HT-29 (cell line): ENCODE measurements at places on chromosomes 6 and 20. TPM values are rescaled to one million over a fixed set of nuclear protein-coding genes. Genes with fewer than 3 reads are reported as not detected.

The TNF gene
- total RNA-seq: 0.08 TPM in 1 of 2 replicates, not detected in the other

The RAB32 gene
- total RNA-seq: 5.7 and 5.8 TPM in 2 replicates

The BPIFB4 gene
- not detected in 2 replicates for total RNA-seq

The KCNS1 gene
- total RNA-seq: not detected in 2 replicates

- peak; percentile 91 for DNase-seq
Observed at GRCh38 chr6:75208298-75209183, 2.7 kb upstream of the COL12A1 start.

- no peak for DNase-seq
Observed at GRCh38 chr20:11248687-11249638, 575.2 kb upstream of the JAG1 start.

- DNase-seq: no peak
Observed at GRCh38 chr6:97524811-97525210, 241.8 kb upstream of the MMS22L start.

GRCh38 chr6:118856301-118856700 lies 37.7 kb upstream of the ASF1A start:
- no peak for DNase-seq

DNA sequence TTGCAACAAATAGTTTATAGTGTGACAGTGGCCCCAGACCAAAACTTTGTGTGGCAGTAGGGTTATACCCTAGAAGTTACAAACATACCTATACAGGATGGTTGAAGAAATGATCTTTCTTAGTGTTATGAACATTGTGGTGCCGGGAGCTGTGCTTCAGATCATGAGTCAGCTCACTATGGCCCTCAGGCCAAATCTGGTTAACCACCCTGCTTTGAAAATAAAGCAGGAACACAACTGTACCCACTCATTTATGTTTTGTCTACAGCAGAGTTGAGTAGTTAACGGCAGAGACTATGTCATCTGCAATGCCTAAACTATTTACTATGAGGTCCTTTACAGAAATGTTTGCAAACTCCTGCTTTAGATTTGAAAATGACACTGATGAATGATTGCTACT lies 24.3 kb downstream of the AKAP7 start:
- DNase-seq: no peak

GRCh38 chr20:45945678-45946148 lies 11.2 kb downstream of the PCIF1 start:
- peak; percentile 37 for DNase-seq

GRCh38 chr6:89215391-89215790 lies 1.8 kb downstream of the GABRR1 start:
- no peak for DNase-seq

- no peak for DNase-seq
Observed at GRCh38 chr6:5652406-5653137, 354.2 kb downstream of the NRN1 start.

GRCh38 chr20:34988191-34988540 lies 32.5 kb downstream of the MYH7B start:
- no peak for DNase-seq
